B cell (primary cell): ENCODE measurements at places on chromosomes 11 and 22.

DNA sequence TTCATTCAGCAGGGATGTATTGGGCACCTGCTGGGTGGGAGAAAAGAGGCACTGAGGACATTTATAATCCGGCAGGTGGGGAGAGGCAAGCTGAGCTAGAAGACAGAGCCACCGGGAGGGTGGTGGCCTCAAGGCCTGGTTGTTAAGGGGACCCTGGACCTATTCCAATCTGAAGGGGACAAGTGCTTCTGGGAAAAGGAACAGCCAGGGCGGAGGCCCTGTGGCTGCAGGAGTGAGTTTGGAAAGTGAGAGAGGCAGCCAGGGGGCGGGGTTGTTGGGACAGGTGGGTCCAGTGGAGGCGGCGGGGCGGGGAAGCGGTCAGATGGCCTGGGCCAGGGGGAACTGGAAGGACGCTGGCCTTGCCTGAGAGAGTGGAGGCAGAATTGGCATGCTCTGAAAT is 29.1 kb downstream of the ANO1 start:
- DNase-seq = no peak

- no peak for DNase-seq
These were observed 77.4 kb upstream of the BIRC3 start for GRCh38 chr11:102239911-102240310.

DNA sequence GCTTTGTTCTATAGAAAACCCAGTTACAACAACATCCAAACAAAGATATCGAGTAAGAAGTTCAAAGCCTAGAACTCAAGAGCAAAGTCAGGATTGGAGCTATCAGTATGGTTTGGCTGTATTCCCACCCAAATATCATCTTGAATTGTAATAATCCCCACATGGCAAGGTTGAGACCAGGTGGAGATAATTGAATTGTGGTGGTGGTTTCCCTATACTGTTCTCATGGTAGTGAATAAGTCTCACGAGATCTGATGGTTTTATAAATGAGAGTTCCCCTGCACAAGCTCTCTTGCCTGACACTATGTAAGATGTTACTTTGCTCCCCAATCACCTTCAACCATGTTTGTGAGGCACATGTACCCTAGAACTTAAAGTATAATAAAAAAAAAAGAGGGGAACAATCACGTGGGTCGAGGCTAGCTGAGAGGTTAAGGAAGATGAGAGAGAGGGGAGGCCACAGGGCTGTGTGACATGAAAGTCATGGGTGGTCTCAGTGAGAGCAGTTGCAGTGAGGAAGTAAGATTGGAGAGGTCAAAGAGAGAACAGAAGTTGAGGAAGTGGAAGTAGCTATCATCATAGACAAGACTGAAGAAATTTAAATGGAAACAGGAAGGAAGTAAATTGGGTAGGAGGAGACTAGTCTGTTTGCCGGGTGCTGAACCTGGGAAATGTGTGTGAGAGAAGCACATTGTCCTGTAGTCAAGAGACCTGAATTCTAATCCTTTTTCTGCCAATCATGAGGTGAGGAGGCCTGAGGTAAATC is 80.1 kb upstream of the CD44 start:
- peak; percentile 73 for DNase-seq

DNA sequence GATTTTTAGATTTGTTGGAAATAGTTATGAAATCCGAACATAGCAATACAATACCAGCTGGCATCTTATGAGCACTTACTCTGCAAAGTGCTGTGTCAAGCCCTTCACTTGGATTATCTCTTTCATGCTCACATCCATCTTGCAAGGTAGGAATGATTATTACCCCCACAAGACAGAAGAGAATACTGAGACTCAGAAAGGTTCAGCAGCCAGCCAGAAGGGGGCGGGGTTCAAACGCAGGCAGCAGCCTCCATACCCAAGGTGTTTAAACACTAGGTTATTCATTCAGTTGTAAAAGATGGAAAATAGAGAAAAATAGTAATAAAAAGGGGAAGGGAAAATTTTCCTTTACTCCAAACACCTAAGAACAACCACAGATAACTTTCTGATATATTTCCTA is 158.5 kb downstream of the CCDC34 start:
- no peak for DNase-seq

GRCh38 chr11:87020764-87021365 is 16.9 kb upstream of the TMEM135 start:
- no peak for DNase-seq

GRCh38 chr22:35642305-35642741 is 5.9 kb upstream of the APOL6 start:
- no peak for DNase-seq

DNA sequence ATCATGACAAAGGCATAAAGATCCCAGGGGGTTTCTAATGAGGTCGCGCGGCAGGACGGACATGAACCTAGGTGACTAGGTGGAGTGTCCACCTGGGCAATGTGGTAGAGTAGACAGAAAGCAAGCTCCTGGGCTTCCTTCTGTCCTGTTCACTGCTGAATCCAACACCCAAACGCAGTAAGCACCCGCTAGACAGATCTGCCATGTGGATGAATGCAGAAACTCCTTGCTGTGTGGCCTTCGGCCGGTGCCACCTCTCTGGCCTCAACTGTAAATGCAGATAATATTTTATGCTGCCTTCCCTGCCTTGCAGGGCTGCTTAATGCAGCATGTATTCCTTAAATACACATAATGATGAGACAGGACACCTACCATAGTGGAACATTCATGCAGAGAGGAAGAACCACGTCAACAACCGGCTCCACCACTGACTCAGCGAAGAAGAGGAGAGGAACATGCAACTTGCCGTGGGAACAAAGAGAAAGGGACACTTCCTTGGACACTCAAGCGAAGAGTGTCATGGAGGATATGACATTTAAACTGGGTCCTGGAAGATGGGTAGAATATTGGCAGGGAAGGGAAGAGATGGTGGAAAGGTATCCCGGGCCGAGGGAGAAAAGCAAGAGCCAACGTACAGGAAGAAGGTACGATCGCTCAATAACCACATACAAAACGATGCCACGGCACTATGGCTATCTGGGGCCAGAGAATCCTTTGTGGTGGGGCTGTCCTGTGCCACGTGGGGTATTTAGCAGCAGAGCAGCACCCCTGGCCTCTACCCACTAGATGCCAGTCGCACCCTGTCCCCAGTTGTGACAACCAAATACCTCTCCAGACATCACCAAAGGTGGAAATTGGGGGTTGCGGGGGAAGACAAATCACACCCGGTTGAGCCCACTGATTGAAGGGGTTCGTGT is 30.8 kb downstream of the MYH9 start:
- DNase-seq = no peak

DNA sequence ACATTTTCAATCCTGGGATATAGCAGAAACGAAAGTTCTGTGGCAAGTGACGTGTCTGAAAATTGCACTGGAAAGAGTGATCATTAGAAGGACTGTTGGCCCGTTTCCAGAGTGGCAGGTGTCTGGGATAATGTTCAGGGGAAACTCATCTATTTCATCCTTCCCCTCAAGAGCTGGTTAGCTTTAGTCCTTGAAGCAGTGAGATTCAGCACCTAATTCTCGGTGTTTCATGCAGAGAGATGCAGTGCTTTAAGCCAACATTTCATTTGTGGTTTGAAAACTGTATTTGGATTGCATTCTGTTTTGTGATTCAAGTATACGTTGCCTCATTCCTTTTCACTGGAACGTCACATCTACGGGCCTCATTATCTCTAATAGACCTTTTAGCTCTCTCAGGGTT is 205.0 kb upstream of the RAG2 start:
- no peak for DNase-seq

GRCh38 chr22:49093192-49093880 is 734.3 kb downstream of the BRD1 start:
- no peak for DNase-seq

DNA sequence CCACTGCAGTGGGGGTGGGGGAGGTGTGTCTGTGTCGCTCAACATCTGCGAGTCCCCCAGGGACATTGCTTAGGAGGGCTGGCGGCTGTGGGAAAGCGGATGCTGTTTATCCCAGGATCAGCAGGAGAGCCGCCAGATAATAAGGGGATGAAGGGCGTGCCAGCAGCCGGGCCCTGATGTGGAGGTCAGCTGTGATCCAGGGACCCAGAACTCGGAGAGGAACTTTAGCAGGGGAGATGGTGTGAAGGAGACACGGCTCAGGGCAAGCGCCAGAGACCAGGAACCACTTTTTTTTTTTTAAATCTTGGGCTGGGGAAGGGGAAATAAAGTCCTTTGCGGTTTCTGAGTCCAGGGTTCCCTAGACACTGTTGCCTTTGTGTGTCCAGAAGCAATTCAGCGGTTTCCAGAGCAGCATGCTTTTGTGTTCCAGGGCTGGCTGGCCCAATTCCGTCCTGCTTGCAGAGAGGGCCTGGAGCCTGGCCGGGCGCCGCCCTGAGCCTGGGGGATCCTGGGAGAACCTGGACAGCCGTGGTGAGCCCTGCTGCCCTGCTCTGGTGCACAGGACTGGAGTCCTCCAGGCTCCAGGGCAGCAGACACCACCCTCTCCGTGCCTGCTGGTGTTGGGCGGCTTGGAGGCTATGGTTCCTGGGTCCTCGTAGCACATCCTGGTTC is at the start of gene GRAMD4:
GRAMD4 (plus strand) TSS at position 557 of the 672 bp plus-strand sequence. CDS start 6,414 bp downstream, outside the sequence.
- no peak for DNase-seq

GRCh38 chr22:20422271-20423007 is 15.2 kb downstream of the SCARF2 start:
- DNase-seq = no peak

DNA sequence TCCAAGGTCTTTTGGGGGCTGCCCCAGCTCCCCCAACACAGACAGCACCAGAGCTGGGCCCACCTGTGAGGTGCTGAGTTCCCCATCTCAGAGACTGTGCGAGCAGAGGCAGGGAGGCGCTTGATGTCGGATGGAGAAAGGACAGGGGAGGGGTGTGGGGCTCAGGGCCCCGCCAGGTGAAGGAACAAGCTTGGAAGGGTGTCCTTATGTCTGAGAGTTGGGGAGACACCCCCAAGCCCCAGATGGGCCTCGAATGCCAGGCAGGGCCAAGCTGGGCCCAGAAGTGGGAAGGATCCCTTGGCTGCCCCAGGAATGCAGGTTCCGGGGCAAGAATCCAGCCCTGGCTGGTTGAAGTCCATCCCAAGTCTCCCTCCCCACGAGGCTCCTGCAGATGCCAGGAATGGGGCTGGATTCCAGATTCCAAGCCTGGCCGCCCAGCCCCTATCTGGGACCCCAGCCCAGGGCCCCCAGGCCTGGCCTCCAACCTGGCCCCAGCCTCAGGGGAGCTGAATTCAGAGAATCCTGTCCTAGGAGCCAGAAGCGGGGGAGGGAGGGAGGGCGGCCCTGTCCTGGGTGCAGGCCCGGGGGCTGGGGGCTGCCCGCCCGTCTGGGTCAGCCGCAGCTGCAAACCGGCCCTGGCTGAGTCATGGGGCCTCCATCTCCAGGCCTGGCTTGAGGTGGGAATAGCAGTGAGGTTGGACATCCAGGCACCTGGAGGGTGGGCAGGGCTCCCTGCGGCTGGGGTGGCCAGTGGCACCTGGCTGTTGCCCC is 50.9 kb downstream of the CDKN1C start:
- no peak for DNase-seq

GRCh38 chr11:27313157-27313821 is 49.7 kb downstream of the CCDC34 start:
- no peak for DNase-seq

DNA sequence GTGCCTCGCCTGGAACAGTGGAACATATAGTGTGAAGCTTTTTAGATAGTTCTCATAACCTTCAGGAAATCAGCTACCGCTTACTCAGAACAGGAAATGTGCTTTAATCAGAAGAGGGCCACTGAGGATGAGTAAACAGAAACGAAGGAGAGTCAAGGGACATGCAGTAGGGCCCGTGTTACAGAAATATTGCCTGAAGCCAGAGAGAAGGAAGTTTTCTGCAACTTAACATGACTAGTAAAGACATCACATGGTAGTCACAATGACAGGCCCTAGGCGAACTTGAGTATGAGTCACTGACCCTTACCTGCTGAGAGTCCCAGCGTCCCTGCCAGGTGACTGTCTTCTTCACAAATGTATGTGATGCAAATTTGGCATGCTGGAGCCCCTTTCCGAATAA is 39.4 kb downstream of the CARD18 start:
- no peak for DNase-seq

- DNase-seq = no peak
These were observed 6.5 kb downstream of the NNMT start for GRCh38 chr11:114302663-114303062.

GRCh38 chr11:98307827-98308491 is 712.8 kb upstream of the CNTN5 start:
- DNase-seq = no peak

GRCh38 chr22:31262312-31263133 is 29.8 kb downstream of the PIK3IP1 start:
- no peak for DNase-seq

GRCh38 chr11:27431808-27432207 is 40.8 kb downstream of the LGR4 start:
- DNase-seq = no peak

DNA sequence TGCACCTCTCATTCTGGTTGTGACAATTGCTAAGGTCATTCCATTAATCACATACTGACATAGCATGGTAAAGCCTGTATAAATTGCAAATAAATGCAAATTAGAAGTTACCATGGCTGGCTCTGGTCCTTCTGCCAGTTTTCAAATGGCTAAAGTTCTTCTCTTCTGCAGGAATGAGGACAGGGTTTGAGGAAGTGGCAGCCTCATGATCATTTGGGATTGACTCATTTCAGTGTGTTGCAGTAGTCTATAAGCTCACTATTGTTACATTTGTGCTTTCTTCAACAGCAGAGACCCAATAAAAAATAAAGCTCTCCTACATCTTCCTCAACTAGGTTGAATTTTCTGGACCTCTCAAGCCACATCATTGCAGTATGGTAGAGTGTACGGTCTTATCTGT is 60.3 kb downstream of the NECTIN1 start:
- DNase-seq = no peak

- DNase-seq = no peak
These were observed 102.9 kb downstream of the USP35 start for GRCh38 chr11:78291503-78292108.

DNA sequence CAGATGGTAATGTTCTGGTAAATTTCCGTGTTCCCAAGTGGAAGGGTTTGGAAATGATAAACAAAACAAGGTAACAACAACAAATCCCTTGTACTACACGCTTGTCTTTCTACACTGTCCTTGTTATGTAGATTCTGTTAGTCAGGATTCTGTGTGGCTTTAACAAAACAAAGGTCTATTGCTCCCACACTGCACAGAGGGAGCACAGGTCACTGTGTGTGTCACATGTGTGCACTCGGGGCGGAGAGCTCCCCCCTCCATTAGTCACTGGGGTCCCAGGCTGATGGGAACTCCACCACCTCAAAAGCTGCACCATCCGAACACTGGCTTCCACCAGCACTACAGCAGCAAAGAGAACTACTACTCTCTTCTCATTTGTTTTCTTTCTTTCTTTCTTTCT is 227.9 kb downstream of the NTM start:
- no peak for DNase-seq

GRCh38 chr22:44693756-44694155 is 8.2 kb upstream of the PRR5 start:
- no peak for DNase-seq
